ENCODE measurements at places on chromosomes 5 and 9.

DNA sequence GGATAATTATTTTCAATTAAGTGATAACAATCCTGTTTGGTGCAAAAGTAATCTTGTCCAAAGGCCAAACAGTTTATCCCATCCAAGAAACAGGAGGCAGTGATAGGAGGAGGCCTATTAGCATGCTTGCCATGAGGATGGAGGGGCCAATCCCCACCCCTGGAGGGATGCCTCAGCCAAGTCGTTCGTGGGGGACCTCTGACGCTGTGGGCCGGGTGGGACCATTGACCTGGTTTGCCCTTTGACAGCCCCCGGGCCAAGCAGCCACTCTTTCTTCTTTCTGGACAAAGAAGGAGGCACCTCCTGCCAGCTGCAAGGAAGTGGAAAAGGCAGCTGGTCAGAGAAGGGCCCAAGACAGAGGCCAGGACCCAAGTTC lies 39.5 kb upstream of the GRHPR start:
- no peak for DNase-seq

DNA sequence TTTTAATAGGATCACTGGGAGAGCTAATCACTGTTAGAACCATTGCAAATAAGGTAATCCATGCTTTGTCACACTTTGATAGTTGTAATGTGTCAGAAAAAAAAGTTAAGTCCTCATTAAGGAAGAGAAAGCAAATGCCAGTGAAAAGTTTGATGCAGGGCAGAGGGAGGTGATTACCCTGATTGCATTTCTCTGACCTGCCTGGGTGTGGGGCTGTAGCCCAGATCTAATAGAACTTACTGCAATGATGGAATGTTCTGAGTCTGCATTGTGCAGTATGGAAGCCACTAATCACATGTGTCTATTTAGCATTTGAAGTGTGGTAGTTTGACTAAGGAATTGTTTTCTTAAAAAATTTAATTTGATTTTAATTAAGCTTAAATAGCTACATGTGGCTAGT lies 202.7 kb downstream of the ATP10B start:
- no peak for DNase-seq

- no peak for DNase-seq
Observed at GRCh38 chr5:178176791-178177190, 10.4 kb downstream of the GMCL2 start.

- no peak for DNase-seq
Observed at GRCh38 chr9:14467675-14468374, 153.9 kb upstream of the NFIB start.

- DNase-seq = no peak
Observed at GRCh38 chr5:68739752-68740151, 354.1 kb upstream of the SLC30A5 start.

- DNase-seq = no peak
Observed at GRCh38 chr5:150340614-150341255, 16.8 kb upstream of the TCOF1 start.

DNA sequence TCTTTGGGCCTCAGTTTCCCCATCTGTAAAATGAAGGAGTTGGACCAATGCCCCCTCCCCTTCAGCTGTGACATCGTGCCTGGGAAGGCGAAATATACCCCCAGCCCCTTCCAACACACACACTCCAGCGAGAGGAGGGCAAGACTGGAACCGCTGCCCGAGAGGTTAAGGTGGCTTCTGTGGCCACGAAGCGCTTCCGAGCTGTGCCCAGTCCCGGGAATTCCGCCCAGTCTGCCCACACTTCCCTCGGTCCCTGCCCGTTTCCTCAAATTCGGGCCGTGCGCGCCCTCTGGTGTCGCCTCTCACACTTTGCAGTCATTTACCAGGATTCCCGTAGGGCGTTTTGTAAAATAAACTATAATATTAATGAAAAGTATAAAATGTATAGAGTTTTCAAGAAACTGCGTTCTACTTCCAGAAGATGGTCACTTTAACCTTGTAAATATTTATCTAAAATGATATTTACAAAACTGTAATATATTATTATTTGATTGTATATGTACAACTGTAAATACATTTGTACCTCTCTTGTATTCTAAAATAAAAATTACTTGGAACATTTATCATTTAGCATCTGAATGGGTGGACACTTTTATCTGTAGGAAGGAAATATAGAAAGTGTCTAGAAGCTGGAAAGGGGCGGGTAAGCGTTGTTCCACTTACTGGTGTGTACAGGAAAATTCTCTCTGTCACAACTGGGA lies 11.0 kb upstream of the EXOSC2 start:
- DNase-seq = peak; percentile 74

- DNase-seq = no peak
Observed at GRCh38 chr9:128026255-128026772, 40.8 kb downstream of the NAIF1 start.

DNA sequence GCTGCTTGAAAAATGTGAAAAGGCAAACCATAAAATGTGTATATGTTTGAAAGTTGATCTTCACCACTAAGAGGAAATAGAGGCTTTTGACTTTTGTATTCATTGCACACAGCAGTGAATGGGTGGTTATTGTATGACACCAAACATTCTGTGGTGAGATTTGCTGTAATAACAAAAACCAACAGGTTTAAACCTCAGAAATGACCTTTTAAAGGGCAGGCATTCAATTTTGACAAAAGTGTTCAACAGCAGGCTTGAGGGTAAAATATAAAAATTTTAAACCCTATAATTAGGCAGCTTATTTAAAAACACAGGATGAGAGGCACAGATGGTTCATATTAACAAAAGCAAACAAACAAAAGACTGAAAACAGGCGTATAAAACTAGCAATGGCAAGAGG lies 128.1 kb upstream of the NUDT12 start:
- DNase-seq = no peak

DNA sequence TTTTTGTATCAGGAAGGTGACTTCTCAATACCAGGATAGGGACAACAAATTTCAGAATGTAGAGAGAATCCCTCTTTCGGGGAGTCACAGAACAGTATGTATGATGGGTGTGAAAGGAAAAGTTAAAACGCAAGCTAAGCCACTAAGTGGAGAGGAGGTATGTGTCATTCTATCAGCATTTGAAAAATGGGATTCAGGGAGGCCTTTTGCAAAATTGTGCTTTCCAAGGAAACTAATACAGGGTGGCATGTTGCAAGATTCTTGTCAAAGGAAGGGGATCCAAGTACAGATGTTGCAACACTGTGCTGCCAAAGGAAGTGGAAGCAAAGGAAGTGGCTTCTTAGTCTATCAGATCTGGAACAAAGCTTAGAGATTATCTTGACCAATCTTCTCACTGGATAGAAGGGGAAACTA lies 12.6 kb upstream of the TNIP1 start:
- no peak for DNase-seq
